ENCODE measurements at places on chromosomes 2 and 18.

DNA sequence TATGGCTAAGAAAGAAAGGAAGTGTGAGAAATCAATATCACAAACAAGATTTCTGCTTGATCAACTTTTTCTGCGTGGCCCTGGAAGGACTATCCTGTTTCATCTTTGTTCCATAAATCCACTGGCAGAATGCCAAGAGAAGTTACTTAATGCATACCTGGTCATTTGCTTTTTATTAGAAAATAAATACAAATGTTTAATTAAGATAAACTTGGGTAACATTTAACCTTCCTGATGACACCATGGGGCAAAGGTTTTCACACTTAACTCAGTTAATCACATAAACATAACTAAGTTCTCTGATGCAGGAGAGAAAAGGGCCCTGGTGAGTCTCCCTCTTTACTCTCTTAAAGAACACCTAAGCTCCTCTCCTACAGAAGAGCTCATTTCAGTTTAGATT lies 203.3 kb downstream of the AFF3 start:
- DNase-seq, result no peak

- DNase-seq, result no peak
Measured at GRCh38 chr2:232268636-232269165, 109.8 kb upstream of the ALPP start.

DNA sequence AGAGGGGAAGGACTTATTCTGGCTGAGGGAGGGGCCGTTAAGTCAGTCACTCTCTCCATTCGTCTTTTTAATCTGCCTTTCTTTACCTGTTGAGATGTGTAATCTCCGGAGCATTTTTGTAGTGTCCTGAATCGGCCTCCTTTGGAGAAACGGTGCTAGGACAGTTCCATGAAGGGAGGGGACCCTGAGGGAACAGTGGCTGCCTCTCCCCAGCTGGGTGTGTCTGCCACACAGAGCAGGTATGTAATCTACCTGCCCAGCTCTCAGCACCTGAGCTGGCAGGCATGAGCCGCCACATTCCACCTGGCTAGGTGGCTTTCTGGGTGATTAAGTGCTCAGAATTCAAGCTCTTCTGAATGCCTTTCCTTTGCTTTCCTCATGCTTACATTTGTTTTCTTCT lies 131.2 kb downstream of the WDSUB1 start:
- no peak for DNase-seq

GRCh38 chr2:219207134-219207883 lies 727 bp downstream of the ZFAND2B start:
- DNase-seq, result no peak

DNA sequence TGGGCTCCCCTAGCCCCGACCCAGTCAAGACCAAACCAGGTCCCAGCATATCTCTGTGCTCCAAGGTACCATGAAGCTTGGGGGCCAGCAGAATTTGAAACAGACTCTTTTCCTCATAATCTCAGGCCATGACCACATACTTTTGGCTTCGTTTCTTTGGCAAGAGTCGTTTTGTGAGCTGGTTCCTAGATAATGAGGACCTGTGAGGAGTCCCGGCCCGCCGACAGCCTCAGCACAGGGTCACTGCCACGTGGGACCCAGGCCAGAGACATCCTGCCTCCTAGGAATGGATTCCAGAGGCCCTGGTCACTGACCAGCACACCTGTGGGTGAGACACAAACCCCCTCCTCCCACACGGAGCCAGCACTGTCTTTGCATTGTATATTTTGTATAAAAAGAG lies 73.5 kb downstream of the VAPA start:
- DNase-seq, result no peak

DNA sequence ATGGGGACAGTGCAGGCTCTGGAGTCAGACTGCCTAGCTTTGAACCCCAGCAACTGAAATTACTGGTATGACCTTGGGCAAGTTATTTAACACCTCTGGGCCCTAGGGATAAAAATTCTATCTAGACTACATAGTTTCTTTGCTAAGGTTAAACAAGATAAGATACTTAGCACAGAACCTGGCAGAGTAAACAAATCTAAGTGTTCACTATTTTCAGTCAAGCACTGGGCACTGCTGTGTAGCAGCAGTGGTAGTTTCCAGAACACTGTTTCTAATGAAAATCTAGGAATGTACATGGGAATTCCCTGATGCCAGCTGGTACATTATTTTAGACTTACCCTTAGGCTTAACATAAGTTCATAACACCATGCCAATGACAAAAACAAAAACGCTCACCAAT lies 17.2 kb downstream of the CERKL start:
- no peak for DNase-seq

- DNase-seq, result no peak
Measured at GRCh38 chr2:231068525-231069222, 12.0 kb downstream of the PSMD1 start.

GRCh38 chr2:239075918-239076758 lies 228.3 kb downstream of the TWIST2 start:
- no peak for DNase-seq

GRCh38 chr18:25915907-25916306 lies 174.5 kb downstream of the SS18 start:
- no peak for DNase-seq

- no peak for DNase-seq
Measured at GRCh38 chr2:237213315-237214022, 127.8 kb downstream of the COPS8 start.

- no peak for DNase-seq
Measured at GRCh38 chr2:21633466-21633865, 509.7 kb downstream of the TDRD15 start.

GRCh38 chr2:188788621-188789020 lies 185.6 kb upstream of the COL3A1 start:
- DNase-seq, result no peak

DNA sequence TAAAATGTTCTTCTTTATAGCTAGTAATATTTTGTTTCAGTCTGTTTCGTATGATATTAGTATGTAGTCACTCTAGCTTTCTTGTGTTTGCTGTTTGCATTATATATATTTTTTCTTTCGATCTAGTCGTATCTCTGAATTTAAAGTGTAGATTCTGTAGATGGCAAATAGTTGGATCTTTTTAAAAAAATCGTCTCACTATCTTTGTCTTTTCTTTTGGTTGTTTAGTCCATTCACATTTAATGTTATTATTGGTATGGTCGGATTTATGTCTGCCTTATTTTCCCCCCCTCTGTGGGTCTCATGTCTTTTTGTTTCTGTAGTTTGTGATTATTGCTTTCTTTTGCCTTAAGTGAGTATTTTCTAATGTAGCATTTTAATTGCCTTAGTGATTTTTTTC lies 84.3 kb downstream of the AGPS start:
- no peak for DNase-seq

GRCh38 chr18:957829-958228 lies 53.2 kb downstream of the ADCYAP1 start:
- DNase-seq, result no peak
